NCI-H187 treated with DMSO at 0.1 percent for 48 hours (cell line): ENCODE measurements at places on chromosomes 3 and 15.

GRCh38 chr3:135987661-135988060, 22.1 kb downstream of the PPP2R3A start:
- no peak for DNase-seq

DNA sequence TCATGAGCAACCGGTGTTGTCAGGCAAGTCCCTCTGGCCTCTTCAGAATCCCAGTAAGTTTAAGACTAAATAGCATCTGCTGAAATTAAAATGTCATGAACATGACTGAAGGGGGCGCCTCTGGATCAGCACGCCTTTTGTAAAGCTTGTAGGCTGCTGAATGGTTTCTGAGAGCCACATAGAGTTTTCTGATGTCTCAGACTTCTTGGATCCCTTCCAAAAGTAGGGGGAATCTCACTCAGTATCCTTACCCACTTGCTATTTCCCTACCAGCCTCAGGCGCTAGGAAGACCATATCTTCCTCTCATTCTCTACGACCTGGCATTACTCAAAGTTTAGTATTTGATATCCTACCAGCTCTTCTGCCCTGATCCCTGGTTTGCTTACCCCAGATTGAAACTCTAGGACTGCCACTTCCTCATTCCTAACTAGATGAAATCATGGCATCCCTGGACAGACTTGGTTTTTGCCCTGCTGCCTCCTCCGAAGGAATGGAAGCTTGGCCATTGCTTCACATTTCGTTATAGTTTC, 62.7 kb upstream of the CD47 start:
- no peak for DNase-seq

DNA sequence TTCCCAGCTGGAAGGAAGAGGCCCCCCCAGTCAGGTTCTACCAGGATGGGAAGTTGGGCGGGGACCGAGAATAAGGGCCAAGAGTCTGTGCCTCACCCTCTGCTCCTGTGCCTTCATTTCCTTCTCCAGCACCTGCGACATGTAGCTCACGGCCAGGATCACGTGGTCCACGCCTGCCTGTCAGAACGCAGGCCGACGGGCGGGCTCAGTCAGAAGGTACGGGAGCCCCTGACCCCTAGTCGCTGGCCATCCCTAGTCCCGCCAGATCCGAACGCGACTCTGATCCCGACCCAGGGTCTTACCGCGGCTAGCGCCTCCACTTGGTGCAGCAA, 489 bp downstream of the GMPPB start:
- no peak for DNase-seq

- DNase-seq: no peak
Measured at GRCh38 chr15:92803852-92804609, 96.1 kb upstream of the CHD2 start.

- no peak for DNase-seq
Measured at GRCh38 chr3:15151166-15151565, 52.2 kb upstream of the RBSN start.

- no peak for DNase-seq
Measured at GRCh38 chr15:58865425-58865880, 68.0 kb downstream of the SLTM start.
